ENCODE measurements at places on chromosomes 12 and 14.

GRCh38 chr12:9392842-9393241 lies 184.6 kb upstream of the PZP start:
- no peaks in the 10 kb centered on the region for H3K36me3 ChIP-seq
- no peaks in the 10 kb centered on the region for H3K27me3 ChIP-seq
- no peak overlapping the region for H3K4me3 ChIP-seq
- no peak for DNase-seq
- H3K4me1 ChIP-seq, result no peaks in the 10 kb centered on the region

- no peaks in the 10 kb centered on the region for H3K36me3 ChIP-seq
- H3K4me3 ChIP-seq, result no peak overlapping the region
- H3K27me3 ChIP-seq, result no peaks in the 10 kb centered on the region
- H3K4me1 ChIP-seq, result peaks cover 67% of the 10 kb centered on the region
- no peak for DNase-seq
Observed at GRCh38 chr14:93033983-93034670, 81.6 kb downstream of the ITPK1 start.

DNA sequence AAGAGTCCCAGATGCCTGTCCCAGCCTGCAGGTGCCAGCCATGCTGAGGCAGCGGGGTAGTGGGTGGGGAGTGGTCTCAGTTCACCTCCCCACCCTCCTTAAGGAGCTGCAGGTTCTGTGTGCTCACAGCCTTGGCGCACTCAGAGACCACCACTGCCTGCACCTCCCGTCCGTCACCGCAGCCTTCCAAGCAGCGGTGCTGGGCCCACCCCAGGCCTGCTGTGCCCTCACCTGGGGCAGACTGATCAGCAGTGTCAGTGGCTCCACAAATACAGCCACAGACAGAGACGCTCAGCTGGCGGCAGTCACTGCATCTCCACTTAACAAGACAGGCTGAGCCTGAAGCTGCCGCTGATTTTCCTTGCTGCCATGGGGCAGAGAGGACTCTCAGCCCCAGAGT lies 120.2 kb downstream of the RFLNA start:
- no peaks in the 10 kb centered on the region for H3K27me3 ChIP-seq
- H3K4me3 ChIP-seq, result no peak overlapping the region
- no peak for DNase-seq

DNA sequence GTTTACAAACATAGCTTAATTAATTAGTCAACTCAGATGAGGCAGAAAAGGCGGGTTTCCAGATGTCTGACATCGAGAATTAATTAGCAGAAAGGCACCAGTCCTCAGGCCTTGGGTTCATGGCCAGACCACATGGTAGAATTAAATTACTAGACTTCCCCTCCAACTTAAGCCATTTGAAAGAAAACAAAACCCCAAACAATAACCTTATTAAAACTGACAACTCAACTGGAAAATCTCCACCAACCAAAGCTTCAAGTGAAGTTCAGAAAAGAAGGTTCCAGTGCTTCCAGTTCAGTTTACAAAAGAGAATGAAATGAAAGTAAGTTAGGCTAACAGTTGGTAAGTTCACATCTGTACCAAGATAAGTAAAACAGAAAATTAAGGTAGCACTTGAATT lies 349.5 kb downstream of the GRIN2B start:
- no peaks in the 10 kb centered on the region for H3K4me1 ChIP-seq
- DNase-seq, result no peak
- no peak overlapping the region for H3K4me3 ChIP-seq
- H3K27ac ChIP-seq, result no peak overlapping the region
- H3K36me3 ChIP-seq, result no peaks in the 10 kb centered on the region

DNA sequence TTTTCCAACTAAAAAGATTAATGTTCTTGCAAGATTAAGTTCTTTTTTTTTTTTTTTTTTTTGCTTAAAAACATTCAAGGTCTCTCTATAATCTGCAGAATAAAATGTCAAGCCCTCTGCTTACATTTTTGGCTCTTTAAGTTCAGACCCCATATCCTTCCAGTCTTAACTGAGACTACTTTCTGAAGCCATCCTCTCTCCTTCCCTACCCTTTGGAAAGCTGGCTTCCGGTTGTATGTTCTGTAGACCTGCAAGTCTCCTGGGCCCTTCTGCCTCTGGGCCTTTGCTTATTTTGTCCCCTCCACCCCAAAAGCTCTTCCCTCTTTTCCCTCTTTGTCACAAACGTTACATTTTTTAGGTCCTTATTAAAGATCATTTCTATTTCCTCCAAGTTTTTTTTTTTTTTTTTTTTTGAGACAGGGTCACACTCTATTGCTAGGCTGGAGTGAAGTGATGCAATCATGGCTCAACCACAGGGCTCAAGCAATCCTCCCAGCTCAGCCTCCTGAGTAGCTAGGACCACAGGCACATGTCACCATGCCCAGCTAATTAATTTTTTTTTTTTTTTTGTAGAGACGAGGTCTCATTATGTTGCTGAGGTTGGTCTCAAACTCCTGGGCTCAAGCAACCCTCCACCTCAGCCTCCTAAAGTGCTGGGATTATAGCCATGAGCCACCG lies 46.5 kb downstream of the PTPRB start:
- H3K4me3 ChIP-seq, result no peak overlapping the region
- no peaks in the 10 kb centered on the region for H3K27me3 ChIP-seq
- no peaks in the 10 kb centered on the region for H3K36me3 ChIP-seq
- H3K4me1 ChIP-seq, result no peaks in the 10 kb centered on the region
- no peak overlapping the region for H3K27ac ChIP-seq

DNA sequence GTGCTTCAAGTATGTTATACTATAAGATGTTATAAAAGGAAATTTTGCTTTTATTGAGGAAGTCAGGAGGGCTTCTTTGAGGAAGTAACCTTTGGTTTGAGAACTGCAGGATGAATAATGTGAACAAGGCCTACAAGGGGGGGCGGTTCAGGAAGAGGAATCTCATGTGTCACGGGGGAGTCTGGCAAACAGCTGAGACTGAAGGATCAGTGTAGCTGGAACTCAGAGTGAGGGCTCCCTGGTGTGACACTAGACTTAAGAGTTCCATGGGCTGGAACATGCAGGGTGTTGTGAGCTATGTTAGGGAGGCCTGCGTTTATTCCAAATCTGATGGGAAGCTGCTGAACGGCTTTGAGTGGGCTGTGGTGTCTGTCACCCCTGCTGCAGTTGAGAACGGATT lies 62.3 kb downstream of the UNC79 start:
- DNase-seq, result no peak
- no peaks in the 10 kb centered on the region for H3K36me3 ChIP-seq
- no peaks in the 10 kb centered on the region for H3K27me3 ChIP-seq
- H3K4me3 ChIP-seq, result no peak overlapping the region
- H3K4me1 ChIP-seq, result no peaks in the 10 kb centered on the region

GRCh38 chr14:38090506-38090905 lies 117.2 kb upstream of the SSTR1 start:
- no peaks in the 10 kb centered on the region for H3K36me3 ChIP-seq
- H3K27me3 ChIP-seq, result no peaks in the 10 kb centered on the region
- no peak overlapping the region for H3K27ac ChIP-seq
- H3K4me1 ChIP-seq, result no peaks in the 10 kb centered on the region
- no peak overlapping the region for H3K4me3 ChIP-seq

GRCh38 chr14:104587641-104588040 lies 8.1 kb downstream of the C14orf180 start:
- no peak overlapping the region for H3K27ac ChIP-seq
- no peaks in the 10 kb centered on the region for H3K36me3 ChIP-seq
- H3K27me3 ChIP-seq, result no peaks in the 10 kb centered on the region
- no peak overlapping the region for H3K4me3 ChIP-seq

- no peak overlapping the region for H3K27ac ChIP-seq
- H3K4me3 ChIP-seq, result no peak overlapping the region
- H3K27me3 ChIP-seq, result no peaks in the 10 kb centered on the region
Observed at GRCh38 chr12:111864913-111865312, 22.9 kb downstream of the MAPKAPK5 start.

GRCh38 chr12:29455087-29455486 lies 42.4 kb downstream of the OVCH1 start:
- H3K4me1 ChIP-seq, result no peaks in the 10 kb centered on the region
- peak overlapping the region; percentile 8 for H3K4me3 ChIP-seq
- H3K27me3 ChIP-seq, result no peaks in the 10 kb centered on the region
- DNase-seq, result no peak
- peak overlapping the region; percentile 49 for H3K27ac ChIP-seq

- H3K27me3 ChIP-seq, result no peaks in the 10 kb centered on the region
- no peaks in the 10 kb centered on the region for H3K36me3 ChIP-seq
- no peak overlapping the region for H3K27ac ChIP-seq
- no peaks in the 10 kb centered on the region for H3K4me1 ChIP-seq
- no peak for DNase-seq
- no peak overlapping the region for H3K4me3 ChIP-seq
Observed at GRCh38 chr12:87661786-87662377, 367.3 kb downstream of the C12orf50 start.

- H3K4me3 ChIP-seq, result no peak overlapping the region
- no peaks in the 10 kb centered on the region for H3K27me3 ChIP-seq
- peaks cover 47% of the 10 kb centered on the region for H3K36me3 ChIP-seq
- no peak overlapping the region for H3K27ac ChIP-seq
- DNase-seq, result no peak
- H3K4me1 ChIP-seq, result peaks cover 29% of the 10 kb centered on the region
Observed at GRCh38 chr14:55066223-55066622, 14.8 kb downstream of the MAPK1IP1L start.

GRCh38 chr14:101506926-101507835 lies 54.1 kb upstream of the DIO3 start:
- H3K36me3 ChIP-seq, result no peaks in the 10 kb centered on the region
- no peak overlapping the region for H3K4me3 ChIP-seq
- H3K27me3 ChIP-seq, result no peaks in the 10 kb centered on the region
- no peak overlapping the region for H3K27ac ChIP-seq

DNA sequence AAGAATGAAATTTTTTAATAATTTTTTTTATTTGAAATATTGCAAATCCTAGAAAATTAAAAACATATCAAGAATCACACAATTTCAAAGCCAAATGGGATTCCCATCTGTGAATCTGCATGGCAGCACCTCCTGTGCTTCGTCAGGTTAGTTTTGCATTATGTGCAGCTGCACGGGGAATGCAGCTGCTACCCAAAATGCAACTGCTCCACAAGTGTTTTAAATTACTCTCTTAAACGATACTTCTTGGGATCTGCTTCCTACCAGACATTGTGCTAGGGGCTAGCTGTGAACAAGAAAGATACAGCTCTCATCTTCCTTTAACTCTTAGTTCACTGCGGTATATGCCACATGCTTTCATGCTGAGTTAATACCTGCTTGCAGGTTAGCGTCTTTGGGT lies 154.2 kb downstream of the CRADD start:
- DNase-seq, result no peak
- no peaks in the 10 kb centered on the region for H3K36me3 ChIP-seq
- no peaks in the 10 kb centered on the region for H3K27me3 ChIP-seq
- H3K27ac ChIP-seq, result no peak overlapping the region
- peaks cover 5% of the 10 kb centered on the region for H3K4me1 ChIP-seq

DNA sequence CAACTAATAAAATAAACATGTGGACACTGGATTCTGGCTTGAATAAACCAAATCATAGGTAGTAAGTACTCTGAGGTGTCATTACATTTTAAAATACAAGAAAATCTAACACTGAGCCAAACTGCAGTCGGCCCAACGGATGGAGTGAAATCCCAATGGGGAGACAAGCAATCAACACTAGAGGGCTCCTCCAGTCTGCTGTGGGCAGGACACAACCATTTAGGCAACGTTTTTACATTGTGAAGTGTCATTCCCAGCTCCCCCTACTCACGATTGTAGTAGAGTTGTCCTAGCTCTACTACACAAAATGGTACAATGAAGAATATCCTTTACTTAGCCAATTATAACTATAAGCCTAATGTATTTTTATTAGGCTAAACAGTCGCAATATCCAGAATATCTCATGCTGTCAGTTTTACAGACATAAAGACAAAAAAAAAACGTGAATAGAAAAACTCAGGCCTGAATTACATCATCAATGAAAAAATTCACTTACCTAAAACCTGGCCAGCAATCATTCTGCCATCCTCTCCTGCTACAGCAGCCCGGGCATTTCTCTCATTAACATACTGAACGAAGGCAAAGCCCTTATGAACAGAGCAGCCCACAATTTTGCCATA lies 35.7 kb downstream of the HNRNPC start:
- no peaks in the 10 kb centered on the region for H3K27me3 ChIP-seq
- no peak overlapping the region for H3K27ac ChIP-seq
- H3K4me1 ChIP-seq, result no peaks in the 10 kb centered on the region
- DNase-seq, result no peak
